ENCODE measurements at places on chromosomes 3 and 15.

DNA sequence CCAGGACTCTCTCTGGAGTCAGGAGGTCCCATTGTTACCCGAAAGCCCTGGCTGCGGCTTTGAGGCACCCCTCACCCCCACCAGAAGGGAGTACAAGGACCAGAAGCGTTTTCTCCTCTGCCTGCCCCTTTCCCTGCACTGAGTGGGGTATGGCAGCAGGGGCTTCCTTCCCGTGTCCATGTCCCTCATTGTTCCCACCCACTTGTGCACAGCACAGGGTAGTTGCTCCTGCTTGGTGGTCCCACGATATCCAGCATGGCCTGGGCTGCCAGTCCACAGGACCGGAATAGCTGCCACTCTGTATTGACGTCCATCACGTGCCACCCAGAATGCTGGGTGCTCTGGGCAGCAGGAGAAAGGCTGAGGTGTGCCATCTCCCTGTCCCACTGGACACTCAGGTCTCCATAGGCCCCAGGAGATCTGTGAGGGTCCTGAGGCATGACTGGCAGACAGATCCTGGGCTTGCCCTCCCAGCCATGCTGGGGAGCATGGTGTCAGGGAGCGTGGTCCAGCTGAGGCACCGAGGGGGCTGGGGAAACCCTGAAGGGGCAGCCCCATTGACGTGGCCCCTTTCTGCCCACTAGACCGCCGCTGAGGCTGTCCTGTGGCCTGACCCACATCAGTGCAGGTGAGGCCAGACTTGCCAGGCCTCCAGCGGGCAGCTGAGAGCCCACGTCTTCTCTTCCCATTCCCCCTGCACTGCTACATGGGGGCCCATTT lies 45.3 kb upstream of the SEC22A start:
- DNase-seq = no peak

- no peak for DNase-seq
These were observed 521.8 kb upstream of the CNTN3 start for GRCh38 chr3:75136100-75136897.

- DNase-seq = no peak
These were observed 116.4 kb upstream of the AGBL1 start for GRCh38 chr15:85963262-85963760.

- no peak for DNase-seq
These were observed 214.9 kb downstream of the IL20RB start for GRCh38 chr3:137172728-137173127.

GRCh38 chr15:63322541-63322940 lies 45.1 kb downstream of the APH1B start:
- DNase-seq = no peak

DNA sequence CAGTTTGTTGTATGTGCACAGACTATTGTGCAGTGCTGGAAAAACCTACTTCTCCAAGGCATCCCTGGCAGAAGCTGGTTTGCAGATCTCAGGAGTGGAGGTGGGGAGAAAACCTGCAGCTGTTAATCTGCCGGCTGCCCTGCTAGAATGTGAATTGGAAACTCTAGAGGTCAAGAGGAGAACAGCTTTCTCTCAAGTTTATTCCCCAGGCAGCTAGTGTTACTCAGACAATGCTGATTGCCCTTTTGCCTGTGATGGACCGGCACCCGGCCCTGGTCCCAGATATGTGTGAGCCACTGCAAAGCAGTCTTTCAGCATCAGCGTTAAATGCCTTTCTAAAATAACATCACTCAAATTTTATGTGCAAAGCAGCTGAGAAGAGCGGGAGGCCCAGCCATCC lies 129.7 kb upstream of the TPM1 start:
- DNase-seq = no peak

DNA sequence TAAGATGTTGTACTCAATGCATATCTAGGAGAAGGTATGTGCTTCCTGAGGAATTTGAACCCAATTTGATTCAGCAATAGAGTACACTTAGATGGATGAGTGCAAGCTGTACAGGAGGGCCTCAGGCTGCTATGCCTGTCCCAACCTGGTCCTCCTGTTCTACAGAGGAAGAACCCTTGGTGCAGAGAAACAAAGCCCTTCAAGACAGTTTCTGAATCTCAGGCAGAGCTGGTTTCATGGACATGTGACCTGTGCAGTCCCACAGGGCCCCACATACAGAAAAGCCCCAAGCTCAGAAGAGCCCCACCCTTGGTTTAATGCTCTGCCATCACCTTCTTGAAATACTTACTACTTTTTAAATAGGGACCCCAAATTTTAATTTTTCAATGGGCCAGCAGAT lies 15.3 kb downstream of the FOXP1 start:
- DNase-seq = no peak

DNA sequence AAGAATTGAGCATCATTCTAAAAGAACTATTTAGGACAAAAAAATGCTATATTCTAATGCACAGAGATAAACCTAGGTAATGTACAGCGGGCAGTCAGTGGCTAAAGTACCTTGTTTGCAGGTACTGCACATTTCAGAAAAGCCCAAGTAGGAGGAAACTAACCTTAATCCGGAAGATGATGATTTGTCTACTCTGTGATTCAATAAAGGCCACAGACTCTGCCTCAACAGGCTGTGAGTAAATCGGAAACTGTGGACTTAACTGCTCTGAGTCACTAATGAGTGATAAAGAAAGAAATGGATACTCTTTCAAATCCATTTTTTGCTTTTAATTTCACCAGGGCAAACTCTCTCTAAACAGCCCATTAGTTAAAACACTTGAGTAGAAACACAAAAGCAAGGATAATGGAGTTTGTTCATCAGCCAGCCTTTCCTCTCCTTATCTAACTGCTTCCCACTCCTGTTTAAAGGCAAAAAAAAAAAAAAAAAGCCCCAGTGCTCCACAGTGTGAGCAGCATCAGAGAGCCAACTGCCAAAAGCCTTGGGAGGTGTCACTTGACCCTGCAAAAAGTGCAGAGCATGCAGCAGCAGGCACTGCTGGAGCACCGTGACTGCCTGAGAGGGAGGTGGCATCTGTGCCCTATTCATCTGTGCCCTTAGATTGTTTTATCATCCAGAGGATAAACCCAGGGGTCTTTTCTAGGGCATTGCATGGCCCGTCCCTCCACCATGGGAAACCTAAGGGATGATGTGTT lies 187.7 kb downstream of the SATB1 start:
- DNase-seq = no peak

GRCh38 chr3:136166507-136166906 lies 29.6 kb downstream of the MSL2 start:
- DNase-seq = no peak

DNA sequence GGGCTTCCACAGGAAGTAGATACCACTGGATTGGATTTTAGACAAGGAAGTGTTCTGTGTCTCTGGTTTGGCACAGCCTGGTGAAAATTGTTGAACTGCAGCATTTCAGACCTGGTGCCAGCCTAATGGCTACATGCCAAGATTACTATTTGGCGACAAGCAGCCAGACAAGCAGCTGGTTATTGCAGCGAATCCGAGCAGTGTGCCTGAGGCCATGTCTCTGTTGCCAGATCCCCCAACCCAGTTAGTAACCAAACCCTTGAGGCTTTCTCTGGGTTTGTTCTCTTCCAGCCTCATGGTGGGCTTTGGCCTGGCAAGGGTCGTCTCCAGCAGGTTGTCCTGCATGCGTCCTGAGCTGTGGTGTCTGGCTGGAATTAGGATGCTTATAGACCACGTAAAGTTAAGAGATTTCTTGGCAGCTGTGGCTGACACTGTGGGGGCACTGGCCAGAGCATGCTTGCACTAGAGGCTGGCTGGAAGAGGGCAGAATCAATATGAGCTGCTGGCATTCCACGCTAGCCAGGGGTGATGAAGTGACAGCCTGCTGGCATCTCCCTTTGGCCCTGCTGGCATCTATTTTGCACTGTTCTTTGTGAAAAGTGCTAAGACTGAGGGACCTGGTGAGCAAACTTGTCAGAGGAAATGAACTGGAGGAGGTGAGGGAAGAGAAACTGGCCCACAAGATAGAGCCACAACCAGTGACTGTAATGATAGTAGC lies 172.6 kb downstream of the RBMS3 start:
- DNase-seq = peak; percentile 21

GRCh38 chr15:39267685-39268084 lies 313.2 kb upstream of the THBS1 start:
- DNase-seq = no peak

- no peak for DNase-seq
These were observed 44.9 kb upstream of the KBTBD12 start for GRCh38 chr3:127870156-127870555.

DNA sequence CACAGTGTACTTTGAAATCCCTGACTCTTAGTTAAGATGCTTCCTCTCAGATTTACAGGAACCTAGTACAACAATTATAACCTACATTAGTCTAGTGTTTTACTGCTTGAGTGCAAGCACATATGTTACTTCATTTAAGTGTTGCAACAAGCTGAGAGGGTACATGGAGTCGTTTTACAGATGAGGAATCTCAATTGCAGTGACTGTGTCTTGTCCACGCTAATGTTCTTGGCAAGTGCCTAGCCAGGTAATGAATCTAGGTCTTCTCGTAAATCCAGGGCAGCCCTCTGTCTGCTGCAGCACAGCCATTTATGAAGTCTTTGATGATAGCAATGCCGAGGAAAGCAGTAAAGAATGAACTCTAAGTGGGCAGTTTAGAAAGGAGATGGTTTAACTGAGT lies 384.4 kb upstream of the ARPP21 start:
- DNase-seq = no peak

- no peak for DNase-seq
These were observed 78.9 kb downstream of the IQSEC1 start for GRCh38 chr3:12994357-12994606.

DNA sequence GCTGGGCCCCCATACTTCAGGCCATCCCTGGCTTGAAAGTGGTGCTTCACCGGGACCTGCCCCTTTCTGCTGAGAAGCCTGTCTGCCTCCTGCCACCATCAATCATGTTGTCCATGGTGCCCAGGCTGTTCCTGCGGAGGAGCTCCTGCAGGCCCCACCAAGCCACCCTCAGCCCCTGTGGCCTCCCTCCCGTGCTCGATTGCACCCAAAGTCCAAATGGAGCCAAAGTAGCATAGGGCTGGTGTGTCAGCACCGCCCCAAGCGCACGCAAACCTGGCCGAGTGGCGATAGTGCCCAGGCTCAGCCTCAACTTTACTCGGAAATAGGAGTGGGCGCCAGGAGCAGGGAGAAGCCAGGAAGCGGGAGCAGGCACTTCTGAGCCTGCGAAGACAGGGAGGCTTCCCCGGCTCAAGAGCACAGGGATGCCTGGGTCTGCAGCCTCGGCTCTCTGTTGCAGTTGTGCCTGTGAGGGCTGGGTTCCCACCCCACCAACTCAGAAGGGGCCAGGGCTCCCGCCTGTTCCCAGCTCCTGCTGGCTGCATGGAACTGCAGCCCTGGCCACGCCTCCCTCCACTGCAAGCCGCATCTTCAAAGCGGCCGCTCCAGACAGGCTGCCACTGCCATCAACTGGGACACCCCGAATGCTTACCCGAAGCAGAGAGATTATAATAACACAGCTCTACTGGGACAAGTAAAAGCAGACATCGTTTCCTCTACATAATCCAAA lies 203.0 kb downstream of the ARRDC4 start:
- DNase-seq = no peak

- DNase-seq = no peak
These were observed 85.7 kb upstream of the TGFBR2 start for GRCh38 chr3:30520699-30521098.

DNA sequence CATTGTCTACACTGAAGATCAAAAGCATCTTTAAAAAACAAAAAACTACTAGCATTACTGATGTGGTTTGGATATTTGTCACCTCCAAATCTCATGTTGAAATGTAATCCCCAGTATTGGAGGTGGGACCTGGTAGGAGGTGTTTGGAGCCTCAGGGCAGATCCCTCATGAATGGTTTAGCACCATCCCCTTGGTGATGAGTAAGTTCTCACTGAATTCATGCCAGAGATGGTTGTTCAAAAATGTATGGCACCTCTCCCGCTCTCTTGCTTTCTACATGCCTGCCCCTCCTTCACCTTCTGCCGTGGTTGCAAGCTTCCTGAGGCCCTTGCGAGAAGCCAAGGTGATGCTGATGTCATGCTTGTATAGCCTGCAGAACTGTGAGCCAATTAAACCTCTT lies 136.6 kb upstream of the FHIT start:
- no peak for DNase-seq

DNA sequence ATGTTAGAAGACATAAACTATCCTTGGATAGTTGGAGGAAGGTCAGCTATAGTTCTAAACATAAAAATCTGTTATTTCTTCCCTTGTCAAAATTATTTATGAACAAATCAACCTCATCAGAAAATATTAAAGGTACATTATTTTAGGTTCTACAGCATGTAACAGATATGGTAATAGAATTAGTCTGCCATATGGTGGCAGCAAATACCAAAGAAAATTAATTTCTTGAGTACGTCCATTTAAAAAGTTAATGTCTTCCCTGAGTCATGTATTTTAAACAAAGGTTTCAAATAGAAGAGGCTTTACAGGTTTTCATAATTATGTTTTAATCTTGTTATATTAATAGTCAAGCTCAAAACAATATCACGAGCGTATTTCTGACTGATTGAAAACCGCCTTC lies 17.9 kb upstream of the ANKRD28 start:
- no peak for DNase-seq

GRCh38 chr3:131602011-131602779 lies 99.4 kb upstream of the MRPL3 start:
- no peak for DNase-seq

- no peak for DNase-seq
These were observed 775.0 kb downstream of the DIPK2A start for GRCh38 chr3:144746631-144747030.

DNA sequence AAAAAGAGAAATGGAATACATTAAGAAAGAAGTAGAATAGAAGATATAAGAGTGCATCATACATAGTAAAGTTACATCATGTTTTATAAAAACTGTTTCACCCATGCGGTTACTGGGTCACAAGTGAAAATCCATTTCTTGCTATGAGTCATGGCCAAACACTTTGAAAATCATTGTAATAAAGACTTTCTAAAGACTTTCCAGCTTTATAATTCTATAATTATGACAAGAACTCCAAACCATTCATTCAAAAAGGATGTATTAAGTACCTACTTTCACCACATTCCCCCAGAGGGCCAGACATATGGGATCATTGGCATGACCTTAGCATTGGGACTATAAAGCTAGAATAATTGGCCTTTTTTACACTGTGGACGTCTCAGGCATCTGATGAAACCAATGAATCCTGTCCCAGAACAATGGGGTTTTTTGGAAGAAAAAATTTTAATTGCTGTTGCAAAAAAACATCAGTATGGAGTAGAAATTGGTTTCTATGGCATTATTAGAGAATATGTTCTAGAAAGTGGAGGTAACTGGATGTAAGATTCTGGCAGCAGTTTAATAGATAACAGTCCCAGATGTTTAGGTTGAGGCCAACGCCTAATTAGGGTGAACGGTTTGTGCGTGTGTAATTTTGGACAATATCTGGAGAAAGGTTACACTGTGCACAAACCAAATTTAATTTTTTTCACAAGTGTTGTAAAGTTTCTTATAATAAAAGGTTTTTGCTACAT lies 3.3 kb upstream of the SKIC8 start:
- DNase-seq = no peak

GRCh38 chr3:184506561-184506991 lies 55.0 kb upstream of the EPHB3 start:
- DNase-seq = no peak

- no peak for DNase-seq
These were observed 107.9 kb upstream of the FAM174B start for GRCh38 chr15:92763459-92763858.

- DNase-seq = no peak
These were observed 281.0 kb upstream of the TBL1XR1 start for GRCh38 chr3:177478170-177478867.
